ENCODE measurements at places on chromosomes 4 and X. TPM values are rescaled to one million over a fixed set of nuclear protein-coding genes. Genes with fewer than 3 reads are reported as not detected.

DNA sequence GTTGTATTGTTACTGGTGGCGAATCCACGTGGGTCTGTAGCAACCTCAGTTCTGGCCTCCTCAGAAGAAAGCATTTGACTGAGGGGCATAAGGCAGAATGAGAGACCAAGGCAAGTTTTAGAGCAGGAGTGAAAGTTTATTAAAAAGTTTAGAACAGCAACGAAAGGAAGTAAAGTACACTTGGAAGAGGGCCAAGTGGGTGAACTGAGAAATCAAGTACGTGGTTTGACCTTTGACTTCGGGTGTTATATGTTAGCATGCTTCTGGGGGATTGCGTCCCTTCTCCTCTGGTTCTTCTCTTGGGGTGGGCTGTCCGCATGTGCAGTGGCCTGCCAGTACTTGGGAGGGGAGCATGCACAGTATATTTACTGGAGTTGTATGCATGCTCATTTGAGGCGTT, 232.7 kb upstream of the GATB start:
- DNase-seq: no peak

DNA sequence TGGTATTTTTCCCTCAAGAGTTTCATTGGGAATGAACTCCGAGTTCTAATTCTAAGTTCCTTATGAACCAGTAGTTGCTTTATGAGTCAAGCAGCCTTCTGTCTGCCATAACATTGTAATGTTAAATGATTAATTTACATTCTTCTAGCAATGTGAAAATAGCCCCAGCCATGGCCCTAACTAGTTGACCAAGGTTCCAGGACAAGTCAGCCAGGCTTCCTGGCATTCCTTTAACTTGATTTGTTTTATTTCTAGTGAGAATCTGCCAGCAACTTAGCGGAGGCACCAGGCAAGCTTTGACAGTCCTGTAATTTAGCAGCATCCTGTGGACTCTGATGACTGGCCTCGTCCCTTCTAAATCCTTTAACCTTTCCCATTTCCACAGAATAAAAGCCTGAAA, 69.0 kb downstream of the GLRA2 start:
- no peak for DNase-seq

DNA sequence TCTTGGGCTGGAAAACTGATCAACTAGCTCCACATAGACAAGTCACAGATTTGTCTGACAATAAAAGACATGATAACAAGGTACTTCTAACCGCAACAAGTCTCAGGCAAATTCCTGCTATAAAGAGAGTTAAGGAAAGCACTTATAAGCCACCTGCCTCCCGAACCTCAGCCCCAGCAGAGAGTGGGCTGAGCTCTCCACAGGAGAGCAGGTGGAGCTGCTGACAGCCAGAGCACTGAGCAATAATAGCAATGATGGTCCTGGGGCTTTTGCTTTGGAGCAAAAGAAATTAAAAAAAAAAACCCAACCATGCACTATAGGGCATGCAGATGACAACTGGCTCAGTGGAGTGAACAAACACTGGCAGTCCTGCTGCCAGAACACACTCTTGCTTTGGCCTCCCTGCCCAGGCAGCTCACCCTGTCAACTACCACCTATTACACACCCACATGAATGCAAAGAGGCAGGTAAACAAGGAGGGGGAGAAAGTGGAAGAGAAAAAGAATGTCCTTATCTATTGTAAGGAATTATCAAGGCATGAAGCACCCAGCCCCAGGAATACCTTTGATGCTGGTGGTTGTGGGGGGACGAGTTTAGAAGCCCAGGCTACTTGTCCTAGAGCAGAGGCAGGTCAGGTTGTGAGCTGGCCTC, 135.8 kb upstream of the DGKK start:
- no peak for DNase-seq

- no peak for DNase-seq
Measured at GRCh38 chr4:131613824-131614216, 1535.3 kb upstream of the PCDH10 start.

GRCh38 chr4:100041646-100042045, 91.6 kb upstream of the H2AZ1 start:
- no peak for DNase-seq

GRCh38 chr4:143358923-143359643, 22.4 kb downstream of the GAB1 start:
- DNase-seq: peak; percentile 86

Gene CT47C1
- polyA plus RNA-seq: not detected

Gene TMEM47
- polyA plus RNA-seq: 74.4 TPM

Gene INTS6L
- polyA plus RNA-seq: 15.0 TPM

Gene GALNTL6
- 0.43 TPM for polyA plus RNA-seq

Gene SNX25
- polyA plus RNA-seq: 7.8 TPM

Gene ARHGAP6
- polyA plus RNA-seq: 10.9 TPM

Gene AWAT2
- not detected for polyA plus RNA-seq

Gene CFP
- 2.1 TPM for polyA plus RNA-seq
